ENCODE measurements at places on chromosomes 3 and 15. TPM values are rescaled to one million over a fixed set of nuclear protein-coding genes. Genes with fewer than 3 reads are reported as not detected.

DNA sequence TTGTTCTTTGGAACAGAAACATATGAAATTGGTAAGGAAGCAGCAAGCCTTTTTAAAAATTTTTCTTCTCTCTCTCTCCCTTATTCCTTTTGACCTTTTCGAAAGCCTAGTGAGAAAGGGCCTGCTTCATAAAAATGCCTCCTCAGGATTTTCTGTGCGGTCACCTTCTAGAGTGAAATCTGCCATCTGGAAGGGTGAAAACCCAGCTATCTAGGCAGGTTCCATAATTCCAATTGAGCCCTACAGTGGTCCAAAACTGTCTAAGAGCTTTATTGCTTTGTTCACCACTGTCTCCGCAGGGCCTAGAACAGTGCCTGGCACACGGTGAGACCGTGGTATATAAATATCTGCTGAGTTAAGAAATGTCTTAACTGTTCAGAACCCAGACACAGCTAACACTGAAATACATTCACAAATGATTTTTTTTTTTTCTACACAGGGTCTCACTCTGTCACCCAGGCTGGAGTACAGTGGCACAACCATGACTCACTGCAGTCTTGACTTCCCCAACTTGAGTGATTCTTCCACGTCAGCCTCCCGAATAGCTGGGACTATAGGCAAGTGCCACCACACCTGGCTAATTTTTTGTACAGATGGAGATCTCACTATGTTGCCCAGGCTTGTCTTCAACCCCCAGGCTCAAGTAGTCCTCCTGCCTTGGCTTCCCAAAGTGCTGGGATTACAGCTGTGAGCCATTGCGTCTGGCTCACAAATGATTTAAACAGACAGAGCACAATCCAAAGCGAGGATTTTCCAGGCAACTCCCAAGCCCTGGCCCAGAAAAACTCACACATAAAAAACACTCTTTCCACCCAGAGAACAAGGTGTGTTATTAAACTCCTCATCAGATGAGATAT lies 64.4 kb downstream of the FRMD4B start:
- no peak for DNase-seq

DNA sequence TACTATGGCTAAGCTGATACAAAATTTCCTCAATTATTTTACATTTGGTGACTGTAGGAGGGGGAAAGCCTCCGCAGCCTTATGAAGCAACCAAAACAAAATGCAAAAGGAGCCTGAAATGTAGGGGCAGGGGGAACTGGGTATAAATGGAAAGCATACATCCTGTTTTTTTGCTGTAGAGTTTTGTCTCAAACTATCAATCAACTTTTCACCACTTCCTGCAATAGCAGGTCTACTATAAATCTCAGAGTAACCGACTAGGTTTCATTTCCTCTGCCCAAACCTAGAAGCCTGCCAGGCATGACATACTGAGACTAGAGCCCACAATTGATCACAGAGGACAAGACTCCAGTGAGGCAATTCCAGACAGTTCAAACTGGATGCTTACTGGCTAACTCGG lies 91.3 kb downstream of the SHQ1 start:
- DNase-seq: no peak

DNA sequence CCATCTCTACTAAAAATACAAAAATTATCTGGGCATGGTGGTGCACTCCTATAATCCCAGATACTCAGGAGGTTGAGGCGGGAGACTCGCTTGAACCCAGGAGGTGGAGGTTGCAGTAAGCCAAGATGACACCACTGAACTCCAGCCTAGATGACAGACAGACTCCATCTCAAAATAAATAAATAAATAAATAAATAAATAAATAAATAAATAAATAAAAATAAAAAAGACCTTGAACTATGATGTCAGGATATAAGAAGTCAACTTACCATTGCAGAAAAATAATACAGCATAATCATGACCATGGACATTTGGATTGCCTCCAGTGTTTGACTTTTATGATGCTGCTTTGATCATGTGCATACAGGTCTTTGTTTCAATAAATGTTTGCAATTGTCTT lies 484.3 kb upstream of the ROBO1 start:
- DNase-seq: no peak

DNA sequence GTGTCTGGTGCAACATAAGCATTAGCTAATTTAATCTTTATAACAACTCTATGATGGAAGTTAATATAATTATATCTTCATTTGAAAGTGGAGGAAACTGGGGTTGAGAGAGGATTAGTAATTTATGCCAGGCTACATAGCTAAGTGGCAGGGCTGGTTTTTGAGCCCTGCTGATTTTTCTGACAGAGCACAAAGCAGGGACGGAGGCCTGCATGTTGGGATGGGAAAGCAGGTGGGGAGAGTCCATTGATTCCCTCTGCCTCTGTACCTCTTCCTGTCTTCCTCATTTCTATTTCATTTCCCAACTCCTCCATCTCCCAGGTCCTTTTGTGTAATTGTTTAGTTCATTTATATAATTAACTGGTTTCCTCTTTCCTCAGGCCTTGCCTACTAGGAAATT lies 251.6 kb upstream of the ZPLD1 start:
- no peak for DNase-seq

- DNase-seq: no peak
Measured at GRCh38 chr3:138199851-138200250, 12.8 kb downstream of the ARMC8 start.

The ZNF662 gene
- 41.2 TPM for polyA plus RNA-seq
